ENCODE measurements at places on chromosomes 12 and 14.

DNA sequence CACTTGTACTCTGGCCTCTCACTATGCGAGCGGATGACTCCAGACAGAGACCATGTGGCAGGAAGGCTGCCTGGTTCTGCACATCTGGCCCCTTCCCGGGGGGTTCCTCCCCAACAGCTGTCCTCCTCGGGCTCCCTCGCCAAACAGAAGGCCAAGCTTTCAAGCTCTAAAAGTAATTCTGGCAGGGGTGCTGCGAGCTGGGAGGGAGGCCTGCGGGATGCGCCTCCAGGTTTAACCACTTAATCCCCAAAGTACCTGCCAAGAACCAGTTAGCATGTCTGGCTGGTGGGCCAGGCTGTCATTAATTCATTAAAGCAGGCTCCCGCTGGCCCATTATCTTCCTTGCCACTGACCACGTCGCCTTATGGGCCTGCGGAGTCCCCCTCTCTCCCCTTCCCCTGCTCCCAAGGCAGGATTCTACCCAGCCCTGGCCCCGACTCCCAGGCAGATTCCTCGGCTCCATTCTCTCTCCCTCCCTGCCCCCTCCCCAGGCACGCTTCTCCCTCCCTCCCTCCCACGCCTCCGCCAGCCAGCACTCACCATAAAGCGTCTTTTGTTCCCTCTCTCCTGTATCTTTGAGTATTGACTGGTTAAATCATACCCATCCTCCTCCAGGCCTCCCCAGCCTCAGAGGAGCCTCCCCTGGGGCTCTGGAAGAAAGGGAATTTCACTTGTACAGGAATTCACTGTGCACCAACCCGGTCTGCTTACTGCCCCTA lies 4.9 kb downstream of the HRK start:
- no peak for DNase-seq

DNA sequence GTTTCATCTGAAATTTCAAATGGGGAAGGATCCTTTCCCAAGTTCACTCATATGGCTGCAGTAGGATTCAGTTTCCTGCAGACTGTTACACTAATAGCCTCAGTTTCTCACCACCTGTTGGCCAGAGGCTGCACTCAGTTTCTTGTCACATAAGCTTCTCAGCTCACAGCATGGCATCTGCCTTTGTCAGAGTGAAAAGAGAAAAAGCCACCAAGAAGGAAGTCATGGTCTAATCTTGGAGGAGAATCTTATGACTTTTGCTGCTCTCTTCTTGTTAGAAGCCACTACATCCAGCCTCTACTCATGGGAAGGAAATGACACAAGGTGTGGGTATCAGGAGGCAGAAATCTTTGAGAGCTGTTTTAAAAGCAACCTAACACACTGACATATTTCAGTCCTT lies 39.4 kb upstream of the BTG1 start:
- no peak for DNase-seq

- no peak for DNase-seq
Measured at GRCh38 chr14:54650331-54650958, 83.5 kb downstream of the SAMD4A start.

- no peak for DNase-seq
Measured at GRCh38 chr14:76577090-76577489, 184.2 kb upstream of the VASH1 start.

GRCh38 chr12:20127413-20127812 lies 240.9 kb upstream of the PDE3A start:
- DNase-seq: no peak

- no peak for DNase-seq
Measured at GRCh38 chr12:6266971-6267721, 43.3 kb upstream of the PLEKHG6 start.

- DNase-seq: no peak
Measured at GRCh38 chr12:49874142-49874897, 29.4 kb downstream of the FAIM2 start.

GRCh38 chr12:29574500-29574899 lies 77.0 kb upstream of the OVCH1 start:
- DNase-seq: no peak

DNA sequence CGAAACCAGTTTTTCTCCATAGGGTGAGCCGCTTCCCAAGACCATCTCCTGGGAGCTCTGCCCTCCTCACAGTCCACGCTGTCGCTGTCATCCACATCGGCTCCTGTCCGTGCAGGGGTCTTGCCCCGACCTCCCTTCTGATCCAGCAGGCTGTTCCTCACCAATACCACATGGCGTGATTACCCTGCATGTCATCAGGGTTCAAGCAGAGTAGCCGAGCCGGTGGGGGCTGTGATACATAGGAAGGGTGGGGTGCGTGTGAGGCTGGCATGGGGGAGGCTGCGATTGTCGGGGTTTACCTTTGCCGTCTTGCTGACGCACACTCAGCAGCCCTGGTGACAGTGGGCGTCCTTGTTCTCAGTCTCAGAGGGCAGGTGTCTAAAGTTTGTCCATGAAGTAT lies 17.0 kb downstream of the TEDC1 start:
- DNase-seq: no peak

DNA sequence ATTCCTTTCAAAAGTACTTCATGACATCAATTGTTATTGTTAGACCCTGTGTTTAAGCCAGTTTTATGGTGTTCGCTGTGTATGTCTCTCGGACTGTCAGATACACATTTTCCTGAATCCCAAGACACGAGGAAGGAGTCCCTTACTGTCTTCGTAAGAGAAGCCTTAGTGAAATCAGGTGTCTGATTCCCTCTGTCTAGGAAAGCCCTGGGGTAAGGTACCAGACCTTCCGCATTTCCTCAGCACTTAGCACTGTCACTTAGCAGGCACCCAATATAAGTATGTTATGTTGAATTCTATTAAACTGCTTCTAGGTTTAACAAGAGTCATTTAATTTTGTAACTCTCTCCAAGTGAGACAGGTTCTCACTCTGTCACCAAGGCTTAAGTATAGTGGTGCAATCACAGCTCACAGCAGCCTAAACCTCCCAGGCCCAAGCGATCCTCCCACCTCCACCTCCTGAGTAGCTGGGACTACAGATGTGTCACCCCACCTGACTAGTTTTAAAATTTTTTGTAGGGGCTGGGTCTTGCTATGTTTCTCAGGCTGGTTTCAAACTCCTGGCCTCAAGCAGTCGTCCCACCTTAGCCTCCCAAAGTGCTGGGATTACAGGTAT lies 111.0 kb downstream of the BBS10 start:
- no peak for DNase-seq
